ENCODE measurements at places on chromosomes 6 and 20.

DNA sequence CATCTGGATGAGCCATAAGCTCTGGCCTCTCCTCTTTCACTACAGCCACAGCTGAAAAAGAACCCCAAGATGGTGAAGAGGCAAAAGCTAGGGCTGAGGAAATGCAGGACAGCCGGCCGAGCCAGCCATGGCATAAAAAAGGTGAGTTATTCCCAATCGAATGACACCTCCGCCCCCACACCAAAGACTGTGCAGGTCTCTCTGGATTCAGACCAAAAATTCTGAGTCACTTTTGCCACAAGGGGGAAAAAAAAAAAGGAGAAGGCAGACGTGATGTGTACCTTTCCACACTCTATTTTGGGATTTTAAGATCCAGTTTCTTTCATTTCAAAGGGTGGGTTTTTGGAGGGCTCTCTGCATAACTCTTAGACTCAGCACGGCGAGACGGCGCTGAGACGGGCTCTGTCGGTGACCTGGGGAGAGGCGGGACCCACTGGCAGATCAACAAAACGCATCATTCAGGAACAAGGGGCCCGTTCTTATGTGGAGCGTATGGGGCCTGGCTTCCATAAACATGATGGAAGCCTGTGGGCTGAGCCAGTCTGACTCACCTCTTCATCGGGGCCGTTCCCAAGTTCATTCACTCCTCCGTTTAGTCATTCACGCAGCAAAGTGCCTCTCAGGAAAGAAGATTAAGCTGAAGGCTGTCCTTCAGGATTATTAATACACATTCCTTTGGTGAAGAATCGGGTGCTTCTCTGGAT is 54.8 kb downstream of the NFATC2 start:
- no peak for DNase-seq

GRCh38 chr6:14934013-14934412 is 311.9 kb upstream of the JARID2 start:
- no peak for DNase-seq

DNA sequence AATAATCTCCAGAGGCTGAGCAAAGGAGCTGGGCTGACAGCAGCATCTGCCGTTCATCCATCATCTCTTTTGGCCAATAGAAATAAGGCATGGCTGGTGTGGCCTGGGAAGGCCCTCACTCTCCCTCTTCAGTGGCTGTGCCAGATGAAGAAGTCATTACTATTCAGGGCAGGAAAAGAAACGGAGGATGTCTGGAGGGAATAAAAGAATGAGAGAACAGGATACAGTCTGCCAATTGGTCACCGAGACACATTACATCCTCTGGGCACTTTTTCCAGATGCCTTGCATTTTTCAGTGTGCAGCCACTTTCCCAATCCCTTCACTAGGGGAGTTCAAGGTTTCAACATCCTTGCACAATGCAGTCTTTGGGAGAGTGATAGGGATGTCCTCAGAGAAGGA is 32.2 kb upstream of the VGLL2 start:
- DNase-seq = no peak

DNA sequence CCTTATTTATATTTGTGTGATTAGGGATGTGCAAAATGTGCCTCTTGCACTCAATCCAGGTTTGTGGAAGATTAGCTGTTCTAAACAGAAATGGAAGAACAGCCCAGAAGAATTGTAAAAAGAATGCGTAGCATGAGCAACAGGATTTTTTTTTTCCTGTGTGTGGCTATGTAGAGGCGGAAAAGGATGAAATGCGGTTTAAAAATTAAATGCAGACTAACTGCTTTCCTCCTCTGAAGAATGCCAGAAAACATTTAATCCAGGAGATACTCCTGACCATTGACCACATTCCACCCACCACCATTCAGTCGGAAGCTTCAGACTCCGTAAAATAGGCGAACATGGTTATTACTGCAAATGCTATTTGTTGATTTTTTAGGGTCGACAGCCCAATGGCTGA is 83.4 kb downstream of the BMP6 start:
- DNase-seq = no peak

DNA sequence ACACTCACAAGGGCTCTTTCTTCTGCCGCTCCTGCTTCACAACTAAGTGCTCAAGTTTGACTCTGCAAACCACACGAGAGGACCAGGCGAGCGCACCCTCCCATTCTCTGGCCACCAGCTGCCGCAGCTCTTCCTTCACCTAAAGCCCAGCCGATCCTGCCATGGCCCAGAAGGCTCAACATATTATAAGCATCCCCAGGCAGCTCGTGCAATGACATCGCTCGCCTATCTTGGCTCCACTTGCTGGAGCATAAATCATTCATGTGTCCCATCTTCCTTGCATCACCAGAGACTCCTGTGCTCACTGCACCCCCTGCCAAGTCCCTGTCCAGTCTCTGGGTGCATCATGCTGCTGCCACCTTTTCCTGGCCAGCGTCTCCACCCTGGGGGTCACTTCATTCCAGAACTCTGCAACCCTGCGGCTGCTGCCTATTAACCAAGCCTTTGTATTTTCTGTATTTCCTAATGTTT is 59.0 kb downstream of the PSMG4 start:
- DNase-seq = no peak

DNA sequence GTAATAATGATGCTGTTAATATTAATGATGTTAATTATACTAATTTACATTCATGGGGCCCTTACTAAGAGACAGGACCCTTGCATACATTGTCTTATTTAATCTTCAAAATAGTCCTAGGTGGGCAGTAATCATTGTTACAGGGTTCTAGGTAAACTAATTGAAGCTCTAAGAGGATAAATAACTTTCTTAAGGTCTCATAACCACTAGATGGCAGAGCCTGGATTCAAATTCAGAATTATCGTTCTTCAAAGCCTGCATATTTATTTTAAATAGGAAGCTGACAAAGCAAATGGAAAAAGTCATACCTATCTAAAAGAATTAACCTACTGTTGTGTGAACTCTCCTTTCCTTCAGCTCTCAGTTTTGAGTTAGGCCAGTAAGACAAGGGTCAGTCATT is 23.5 kb downstream of the PTCHD4 start:
- peak; percentile 52 for DNase-seq

- peak; percentile 33 for DNase-seq
Observed at GRCh38 chr20:59421089-59421488, 120.7 kb downstream of the EDN3 start.

DNA sequence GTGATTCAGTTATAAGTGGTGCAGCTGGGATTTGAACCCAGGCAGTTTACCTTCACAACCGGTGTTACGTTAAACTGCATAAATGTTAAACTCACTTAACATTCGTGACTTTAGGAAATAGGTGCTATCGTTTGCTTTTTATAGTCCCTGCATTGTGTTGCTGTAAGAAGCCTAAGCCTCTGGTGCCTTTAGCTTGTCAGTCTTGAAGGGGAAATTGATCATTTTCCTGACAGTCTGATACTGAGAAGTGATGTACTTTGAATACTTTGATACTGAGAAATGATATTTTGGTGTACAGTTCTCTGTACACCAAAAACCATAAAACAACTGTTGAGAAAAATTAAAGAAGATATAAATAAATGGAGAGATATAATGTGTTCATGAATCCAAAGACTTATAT is 52.5 kb upstream of the NEDD9 start:
- DNase-seq = no peak

DNA sequence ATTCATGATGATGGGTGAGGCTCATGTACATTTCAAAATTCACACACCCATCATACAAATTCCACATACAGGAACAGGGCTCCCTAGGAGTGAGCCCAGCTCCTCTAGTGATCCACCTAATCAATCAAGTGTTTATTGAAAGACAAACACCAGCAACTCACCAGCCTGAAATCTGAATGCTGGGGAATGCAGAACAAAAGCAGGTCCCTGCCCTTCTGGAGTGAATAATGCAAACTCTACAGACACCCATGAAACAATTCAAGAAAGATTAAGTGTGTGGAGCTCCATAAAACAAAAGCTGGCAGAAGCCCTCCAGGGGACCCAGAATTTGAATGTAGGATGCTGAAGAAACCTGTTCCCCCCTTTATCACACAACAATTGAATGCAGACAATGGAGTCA is 396.7 kb upstream of the JARID2 start:
- DNase-seq = no peak

DNA sequence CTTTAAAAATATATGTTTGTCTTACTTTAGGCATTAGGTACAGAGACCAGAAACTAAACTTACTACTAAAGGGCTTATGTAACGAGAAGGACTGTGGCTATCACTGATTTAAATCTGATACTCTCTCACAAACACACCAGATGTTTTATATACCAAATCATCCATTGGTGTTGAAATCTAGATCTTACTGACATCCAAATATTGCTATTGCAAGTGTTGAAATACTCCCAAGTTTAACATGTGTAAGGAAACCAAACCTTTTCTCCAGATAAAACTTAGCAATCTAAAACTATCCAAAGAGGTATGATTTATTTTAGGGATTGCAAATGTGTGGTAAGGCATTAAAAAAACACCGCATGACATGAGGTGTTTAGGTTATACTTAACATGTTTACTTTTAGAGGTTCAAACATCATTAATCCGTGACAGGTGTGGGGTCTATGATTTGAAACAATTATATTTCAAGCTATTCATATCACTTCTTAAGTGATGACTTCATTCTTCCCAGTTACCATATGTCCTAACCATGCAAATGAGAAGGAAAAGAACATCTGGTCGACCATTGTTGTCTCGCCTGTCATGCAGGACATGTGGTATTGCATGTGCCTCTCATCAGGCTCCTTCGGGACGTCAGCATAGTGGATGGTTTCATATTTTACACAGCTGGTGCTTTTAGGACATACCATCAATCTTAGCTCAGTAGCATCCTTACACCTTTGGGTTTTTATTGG is 168.3 kb upstream of the SPACA1 start:
- peak; percentile 5 for DNase-seq

GRCh38 chr6:40953486-40953885 is 85.5 kb downstream of the UNC5CL start:
- DNase-seq = no peak

Data from NCI-H446 treated with DMSO at 0.1 percent for 48 hours (cell line).